ENCODE measurements at places on chromosomes 1 and 21. TPM values are rescaled to one million over a fixed set of nuclear protein-coding genes. Genes with fewer than 3 reads are reported as not detected.

Gene CRABP2
- 9.6 TPM for total RNA-seq

GRCh38 chr1:206770531-206771337, at the start of gene IL19:
Gene IL19, plus strand, starts transcription at chr1:206770773. Its CDS starts 65,890 bp downstream, at chr1:206836663.
- DNase-seq: no peak

- DNase-seq: no peak
Measured at GRCh38 chr21:34335316-34335715, 28.5 kb upstream of the KCNE2 start.

DNA sequence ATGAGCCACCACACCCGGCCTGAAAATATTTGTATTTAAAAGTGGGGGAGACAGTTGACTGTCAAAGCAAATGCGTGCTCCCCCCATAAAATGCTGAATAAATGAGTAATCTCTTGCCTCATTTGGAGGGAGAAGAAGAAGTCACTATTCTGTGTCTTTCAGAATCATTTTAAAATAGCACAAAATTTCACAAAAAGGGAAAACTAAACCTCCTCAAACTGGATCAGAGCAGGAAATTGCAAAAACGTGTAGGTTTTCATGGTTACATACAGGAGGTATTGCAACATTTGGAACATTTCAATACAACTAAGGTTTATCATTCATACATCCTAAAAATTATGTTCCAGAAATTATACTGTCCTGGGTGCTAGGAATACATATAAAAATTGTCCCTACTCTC, 13.6 kb downstream of the MTF1 start:
- no peak for DNase-seq

Gene MAGI3
- 22.2 TPM for total RNA-seq

DNA sequence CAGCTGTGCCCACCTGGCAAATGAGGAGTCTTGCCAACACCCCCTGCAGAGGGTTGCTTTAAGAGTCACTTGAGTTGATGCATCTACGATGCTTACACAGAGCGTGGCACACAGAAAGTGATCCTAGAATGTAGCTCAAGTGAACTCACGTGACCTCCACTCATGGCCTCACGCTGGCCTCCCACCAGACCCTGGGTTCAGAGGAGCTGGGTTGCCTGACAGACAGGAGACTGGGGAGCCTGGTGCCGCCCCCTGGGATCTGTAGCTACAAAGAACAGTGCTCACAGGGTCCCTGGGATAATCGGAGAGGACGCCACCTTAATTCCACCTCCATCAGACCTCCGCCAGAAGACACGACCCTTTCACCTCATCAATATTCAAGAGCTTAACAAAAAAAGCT, 81.4 kb upstream of the CASZ1 start:
- no peak for DNase-seq

DNA sequence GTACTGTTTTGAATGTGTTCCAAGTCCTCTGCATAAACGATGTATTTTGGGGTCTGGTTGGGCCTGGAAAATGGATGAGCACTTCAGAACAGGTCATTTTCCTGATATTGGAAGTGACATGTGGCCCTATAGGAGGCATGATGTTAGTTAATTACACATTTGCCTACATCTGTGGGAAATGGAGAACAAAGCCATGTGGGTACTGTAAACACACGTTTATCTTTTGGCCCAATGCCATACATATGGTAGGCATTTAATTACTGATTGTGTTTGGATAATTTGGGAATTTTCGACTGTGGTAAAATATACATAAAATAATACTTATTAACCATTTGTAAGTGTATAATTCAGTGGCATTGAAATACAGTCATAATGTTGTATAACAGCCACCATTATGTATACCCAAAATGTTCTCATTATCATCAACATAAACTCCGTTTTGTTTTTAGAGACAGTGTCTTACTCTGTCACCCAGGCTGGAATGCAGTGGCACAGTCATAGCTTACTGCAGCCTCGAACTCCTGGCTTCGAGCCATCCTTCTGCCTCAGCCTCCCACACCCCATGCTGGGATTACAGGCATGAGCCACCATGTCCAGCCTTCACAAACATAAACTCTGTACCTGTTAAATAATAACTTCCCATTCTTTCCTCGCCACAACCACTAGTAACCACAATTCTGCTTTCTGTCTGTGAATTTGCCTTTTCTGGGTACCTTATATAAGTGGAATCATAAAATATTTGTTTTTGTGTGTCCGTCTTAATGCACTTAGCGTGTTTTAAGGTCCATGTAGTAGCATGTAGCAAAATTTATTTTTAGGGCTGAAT, 11.9 kb upstream of the RNPEP start:
- no peak for DNase-seq

Gene ASTN1
- 62.8 TPM for total RNA-seq

DNA sequence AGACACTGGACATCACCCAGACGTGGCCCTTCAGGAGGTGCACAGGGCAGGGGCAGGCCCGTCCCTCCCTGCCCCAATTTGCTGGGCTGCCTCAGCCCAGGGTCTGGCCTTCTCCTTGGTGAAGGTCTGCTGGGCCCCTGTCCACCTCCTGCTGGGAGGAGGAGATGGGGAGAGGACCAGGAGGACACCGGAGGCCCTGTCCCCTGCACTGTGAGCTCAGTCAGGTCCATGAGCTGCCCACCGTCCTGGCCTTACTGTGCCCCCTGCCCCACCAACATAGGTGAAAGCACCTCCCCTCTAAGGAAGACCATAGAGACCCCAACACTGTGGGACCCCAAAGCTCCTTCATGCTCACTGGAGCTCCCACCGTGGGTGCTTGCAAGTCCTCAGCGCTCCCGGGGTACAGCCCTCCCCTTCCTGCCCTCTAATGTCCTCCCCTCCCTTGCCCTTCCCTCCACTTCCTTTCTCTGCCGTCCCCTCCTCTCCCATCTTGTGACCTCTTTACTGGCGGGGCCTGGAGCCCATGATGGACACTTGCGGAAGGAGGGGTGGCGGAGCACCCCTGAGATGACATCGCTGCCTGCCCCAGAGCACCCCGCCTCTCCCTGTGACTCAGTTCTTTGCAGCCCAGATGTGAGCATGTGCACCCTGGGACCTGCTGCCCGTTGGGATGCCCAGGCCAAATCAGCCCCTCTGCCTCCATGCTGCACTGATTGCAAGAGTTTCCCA, 4.6 kb downstream of the LRRC3 start:
- DNase-seq: no peak

Gene KRTAP13-2
- total RNA-seq: not detected

Gene PLPP3
- 64.6 TPM for total RNA-seq

- no peak for DNase-seq
Measured at GRCh38 chr1:216055004-216055403, 368.2 kb downstream of the USH2A start.

- no peak for DNase-seq
Measured at GRCh38 chr21:34906401-34906800, 142.7 kb downstream of the RUNX1 start.

GRCh38 chr1:88774151-88774556, 90.1 kb downstream of the PKN2 start:
- no peak for DNase-seq

GRCh38 chr1:42947965-42948732, 10.5 kb downstream of the SLC2A1 start:
- no peak for DNase-seq

Gene HES3
- total RNA-seq: not detected

DNA sequence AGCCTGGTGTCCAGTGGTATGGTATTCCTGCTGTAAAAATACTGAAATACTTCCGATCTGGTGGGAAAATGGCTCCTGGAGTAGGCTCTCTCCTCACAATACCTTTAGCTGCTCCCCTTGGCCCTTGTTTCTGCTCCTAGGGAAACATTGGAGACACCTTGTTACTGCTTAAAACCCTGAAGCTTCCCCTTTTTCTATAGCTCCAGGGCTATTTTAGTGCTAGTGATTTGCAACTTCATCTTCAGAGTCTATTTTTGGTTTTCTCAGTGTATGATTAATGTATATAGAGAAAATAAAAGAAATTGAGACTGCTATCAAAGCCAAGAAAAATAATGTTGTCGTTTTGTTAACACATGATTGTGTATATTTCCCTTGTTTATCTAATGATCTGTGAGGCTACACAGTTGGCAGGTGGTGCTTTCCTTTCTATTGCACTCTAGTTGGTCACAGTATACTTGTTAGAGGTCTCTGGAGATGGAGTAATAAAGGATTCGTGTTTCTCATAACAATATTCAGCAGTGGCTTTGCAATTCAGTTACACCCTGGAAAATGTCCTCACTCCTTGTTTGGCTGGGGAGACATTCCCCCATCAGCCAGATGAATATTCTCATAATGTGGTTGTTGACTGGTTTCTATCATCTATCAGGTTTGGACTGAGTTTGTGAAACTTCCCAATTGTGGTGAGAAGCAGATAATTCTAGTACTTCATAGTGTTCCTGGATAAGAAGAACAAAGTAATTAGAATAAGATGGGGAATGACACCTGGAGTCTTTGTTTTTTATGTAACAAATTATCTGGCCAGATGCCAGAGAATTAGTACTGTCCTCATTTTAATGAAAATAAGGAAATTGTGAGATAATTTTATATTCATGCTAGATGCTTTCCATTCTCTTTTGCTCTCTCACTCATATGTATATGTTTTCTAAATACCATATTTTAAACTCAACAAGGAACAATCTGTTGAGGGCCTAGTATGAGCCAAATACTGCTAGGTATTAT, 44.8 kb upstream of the CACYBP start:
- DNase-seq: no peak

Gene DYNLT5
- 14.9 TPM for total RNA-seq

Gene SYT11
- 143 TPM for total RNA-seq

DNA sequence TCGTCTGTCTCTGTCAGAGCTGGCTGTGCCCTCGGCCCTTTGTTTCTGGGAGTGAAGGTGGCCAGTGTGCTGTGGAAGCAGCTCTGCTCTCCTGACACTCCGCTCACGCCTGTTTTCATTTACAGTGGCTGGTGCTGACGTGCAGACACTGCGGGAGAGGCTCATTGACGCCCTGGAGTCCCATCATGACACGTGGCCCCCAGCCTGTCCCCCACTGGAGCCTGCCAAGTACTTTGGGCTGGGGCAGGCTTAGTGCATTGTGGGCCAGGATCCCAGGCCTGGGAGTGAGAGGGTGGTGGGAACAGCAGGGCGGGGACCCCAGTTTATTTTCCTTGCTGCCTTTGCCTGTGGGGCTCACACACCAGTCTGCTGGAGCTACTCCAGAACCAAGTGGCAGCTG, 21.1 kb downstream of the QSOX1 start:
- DNase-seq: no peak

- DNase-seq: peak; percentile 8
Measured at GRCh38 chr1:215888159-215888558, 321.1 kb downstream of the KCTD3 start.

DNA sequence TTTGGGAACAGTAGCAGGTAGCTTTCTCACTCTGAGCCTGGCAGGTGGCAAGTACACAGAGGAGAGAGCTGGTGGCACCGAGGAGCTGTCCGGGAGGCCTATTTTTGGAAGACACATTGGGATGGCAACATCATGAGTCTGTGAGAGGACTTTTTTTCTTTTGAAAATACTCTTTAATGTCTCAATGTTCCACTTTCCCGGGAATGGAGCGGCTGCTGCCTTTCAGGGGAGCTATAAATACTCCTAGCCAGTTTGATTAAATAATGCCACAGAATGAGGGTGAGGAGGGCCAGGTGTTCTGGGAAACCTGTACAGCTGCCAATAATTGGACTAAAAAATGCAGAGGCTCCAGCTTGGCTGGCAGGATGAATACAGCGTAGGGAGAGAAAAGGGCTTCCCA, 93.3 kb upstream of the COG2 start:
- no peak for DNase-seq

Gene FNDC5
- total RNA-seq: 41.5 TPM

DNA sequence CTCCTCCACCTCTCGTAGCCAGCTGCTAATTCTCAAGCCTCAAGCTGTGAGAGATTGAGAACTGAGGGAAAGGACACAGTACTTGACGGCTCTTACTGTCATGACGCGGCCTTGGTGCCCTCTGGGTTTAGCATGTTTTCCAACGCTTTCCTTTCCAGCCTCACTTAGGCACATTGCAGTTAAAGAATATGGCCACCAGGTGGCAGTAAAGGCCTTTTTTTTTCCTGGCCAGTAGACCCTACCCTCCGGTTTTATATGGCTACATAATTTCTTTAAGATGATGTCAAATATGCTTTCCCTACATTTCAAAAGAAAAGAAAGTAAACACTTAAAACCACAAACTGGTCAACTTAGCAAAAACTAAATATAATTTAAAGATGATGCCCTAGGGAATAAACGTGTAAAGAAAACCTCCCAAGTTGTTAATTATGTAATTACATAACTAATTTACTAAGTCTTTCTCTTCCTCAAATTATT, 56.8 kb upstream of the PRDX6 start:
- no peak for DNase-seq

DNA sequence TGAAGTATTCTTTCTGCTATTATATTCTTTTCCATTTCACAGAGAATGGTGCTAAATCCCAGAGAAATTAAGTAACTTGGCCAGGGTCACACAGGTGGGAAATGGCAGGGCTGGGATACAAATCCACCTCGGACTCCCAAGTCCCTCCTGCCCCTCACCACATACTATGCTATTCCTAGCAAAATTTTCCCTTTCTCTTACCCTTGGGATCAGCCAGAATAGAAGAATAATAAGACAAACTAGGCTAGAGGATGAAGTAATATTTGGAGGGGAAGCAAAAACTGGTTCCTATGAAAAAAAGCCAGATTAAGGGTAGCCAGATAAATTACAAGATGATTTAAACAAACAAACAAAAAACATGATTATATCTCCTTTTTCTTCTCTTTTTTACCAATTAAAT, 62.5 kb downstream of the TGFB2 start:
- DNase-seq: no peak

- no peak for DNase-seq
Measured at GRCh38 chr1:225885336-225885735, 3.2 kb upstream of the TMEM63A start.

- DNase-seq: no peak
Measured at GRCh38 chr1:172917972-172918371, 132.8 kb downstream of the TNFSF18 start.

Gene SEMA4A
- 12.3 TPM for total RNA-seq

GRCh38 chr21:25456672-25457071, 150.6 kb downstream of the MRPL39 start:
- DNase-seq: no peak

GRCh38 chr21:17101696-17102095, 411.1 kb upstream of the CXADR start:
- DNase-seq: no peak

DNA sequence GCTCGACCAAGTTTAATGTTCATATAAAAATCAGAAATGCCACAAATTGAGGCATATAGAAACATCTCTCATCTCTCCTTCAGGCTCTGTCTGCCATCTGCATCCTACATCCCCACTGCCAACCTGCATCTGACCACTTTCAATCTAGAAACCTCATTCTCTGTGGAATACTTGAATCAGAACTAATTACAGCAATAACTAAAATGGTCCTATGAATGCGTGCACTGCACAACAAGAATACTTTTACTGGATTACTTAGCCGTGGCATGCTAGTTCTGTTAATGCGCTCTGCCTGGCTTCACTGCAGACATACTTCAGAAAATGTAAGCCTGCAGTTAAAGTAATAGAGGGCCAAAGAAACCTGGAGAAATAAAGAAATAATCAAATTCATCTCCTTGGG, 89.8 kb upstream of the NR5A2 start:
- DNase-seq: no peak

Gene KHDC4
- 43.2 TPM for total RNA-seq

GRCh38 chr1:75725861-75726361, 1.4 kb downstream of the ACADM start:
- DNase-seq: peak; percentile 29

All from cerebellum (tissue), 4 donors.